ENCODE measurements at places on chromosomes 3 and 15.

- no peak for DNase-seq
These were observed 1710.1 kb downstream of the SI start for GRCh38 chr3:163368168-163368567.

- no peak for DNase-seq
These were observed 1.9 kb downstream of the GNAI2 start for GRCh38 chr3:50237754-50238548.

GRCh38 chr3:32316319-32316718 is 75.3 kb upstream of the CMTM7 start:
- DNase-seq, result no peak

DNA sequence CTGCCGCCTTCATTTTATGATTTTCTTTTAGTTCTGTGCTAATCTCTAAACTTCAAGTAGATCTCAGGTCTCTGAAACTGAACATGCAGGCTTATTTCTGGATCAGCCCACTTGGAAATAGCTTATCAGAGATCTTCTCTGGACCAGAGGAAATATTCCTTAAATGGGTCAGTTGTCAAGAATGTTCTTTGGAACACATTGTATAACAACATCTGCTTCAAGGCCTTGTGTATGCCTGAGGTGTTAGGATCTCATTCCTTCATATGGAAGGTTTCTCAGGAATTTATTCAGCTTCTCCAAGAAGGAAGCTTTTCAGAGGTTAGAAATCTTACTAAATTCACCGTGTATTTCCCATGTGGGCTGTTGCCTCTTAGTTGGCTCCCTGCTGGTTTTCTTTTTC is 47.4 kb downstream of the SYN2 start:
- DNase-seq, result no peak

GRCh38 chr3:5059782-5060181 is 62.3 kb upstream of the ARL8B start:
- no peak for DNase-seq

GRCh38 chr3:126852511-126852910 is 130.4 kb upstream of the PLXNA1 start:
- DNase-seq, result no peak

- no peak for DNase-seq
These were observed 465.8 kb upstream of the PROK2 start for GRCh38 chr3:72250725-72251124.

DNA sequence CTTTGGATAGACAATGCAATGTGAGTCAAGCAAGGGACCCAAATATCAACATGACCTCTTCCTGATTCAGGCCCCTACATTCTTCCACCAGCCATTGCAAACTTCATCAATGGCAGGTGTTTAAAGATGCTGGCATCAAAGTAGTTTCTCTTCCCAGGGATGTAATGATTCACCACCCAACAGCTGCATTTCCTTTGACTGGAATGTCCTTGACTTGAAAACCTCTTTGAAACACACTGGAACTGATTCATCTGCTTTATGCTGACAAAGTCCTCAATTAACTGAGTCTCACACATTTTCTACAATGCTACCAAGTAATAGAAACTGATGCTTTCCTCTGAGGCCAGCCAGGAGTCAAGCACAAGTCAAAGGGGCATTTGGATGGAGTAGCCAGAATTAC is 385.5 kb downstream of the GBE1 start:
- no peak for DNase-seq

GRCh38 chr15:65638681-65639089 is 16.9 kb downstream of the SLC24A1 start:
- no peak for DNase-seq

GRCh38 chr15:84647726-84648125 is 6.4 kb downstream of the WDR73 start:
- DNase-seq, result no peak

- DNase-seq, result no peak
These were observed 160.4 kb upstream of the SGO1 start for GRCh38 chr3:20346369-20346768.

DNA sequence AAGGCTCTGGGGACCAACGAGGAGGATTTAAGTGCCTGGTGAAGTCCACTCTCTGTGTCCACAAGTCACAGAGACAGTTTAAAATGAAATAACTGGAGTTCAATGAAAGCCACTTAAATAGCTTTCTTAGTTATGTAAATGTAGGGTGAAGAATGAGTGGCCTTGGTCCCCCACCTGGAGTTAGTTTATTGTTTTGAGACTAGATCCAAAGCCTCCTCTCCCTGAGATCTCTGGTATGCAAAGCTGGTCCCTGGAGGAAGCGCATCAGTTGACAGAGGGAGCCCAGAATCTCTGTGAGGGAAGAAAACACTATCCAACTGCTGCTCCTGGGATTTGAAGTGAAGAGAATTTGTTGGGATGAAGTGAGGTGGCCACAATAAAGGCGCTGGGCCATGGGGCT is 40.5 kb downstream of the EXOG start:
- no peak for DNase-seq

DNA sequence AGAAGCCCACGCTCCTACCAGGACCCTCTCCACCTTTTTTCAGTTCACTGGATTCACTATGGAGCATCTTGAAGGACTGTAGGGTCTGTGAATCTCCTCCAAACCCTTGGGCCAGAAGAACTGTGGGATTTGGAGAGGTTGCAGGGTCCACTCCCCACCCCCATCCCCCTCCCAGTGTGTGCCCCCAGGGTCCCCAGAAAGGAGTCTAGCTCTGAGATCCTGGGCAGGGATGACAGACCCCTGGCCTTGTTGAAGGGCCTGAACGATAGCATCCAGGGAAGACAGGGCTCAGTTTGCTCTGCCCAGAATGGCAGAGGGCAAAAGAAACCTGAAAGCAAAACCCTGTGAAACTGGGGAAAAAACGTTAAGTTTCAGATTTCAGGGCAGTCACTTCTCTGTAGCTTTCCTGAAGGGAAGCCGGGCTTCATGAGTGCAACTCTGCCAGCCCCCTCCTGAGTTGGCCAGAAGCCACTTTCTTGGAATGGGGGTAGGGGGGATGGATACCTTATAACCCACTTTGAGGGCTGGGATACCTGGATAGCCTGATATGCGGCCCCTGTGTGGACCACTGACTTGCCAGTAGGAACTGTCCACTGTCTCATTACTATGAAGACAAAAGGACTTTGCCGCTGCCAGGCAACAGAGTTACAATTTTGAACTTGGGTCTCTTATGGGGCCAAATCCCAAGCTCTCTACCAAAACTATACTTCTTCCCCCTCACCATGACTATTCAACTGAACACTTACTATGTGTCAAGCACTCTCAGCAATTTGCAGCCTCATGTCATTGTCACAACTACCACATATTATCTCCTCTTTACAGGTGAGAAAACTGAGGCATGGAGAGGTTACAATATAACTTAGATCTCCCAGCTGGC is 1.6 kb upstream of the CISH start:
- DNase-seq, result no peak

DNA sequence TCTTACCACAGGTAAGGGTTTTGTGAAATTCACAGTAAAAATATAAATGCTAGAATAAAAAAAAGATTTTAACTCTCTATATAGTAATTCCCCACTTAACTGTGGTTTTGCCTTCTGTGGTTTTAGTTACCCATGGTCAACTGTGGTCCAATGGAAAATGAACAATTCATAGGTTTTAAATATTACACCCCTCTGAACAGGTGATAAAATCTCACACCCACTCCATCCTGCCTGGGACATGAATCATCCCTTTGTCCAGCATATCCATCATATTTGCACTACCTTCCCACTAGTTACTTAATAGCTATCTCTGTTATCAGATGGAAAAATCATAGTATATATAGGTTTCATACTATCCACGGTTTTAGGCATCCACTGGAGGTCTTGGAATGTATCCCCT is 49.2 kb downstream of the HDGFL3 start:
- no peak for DNase-seq

DNA sequence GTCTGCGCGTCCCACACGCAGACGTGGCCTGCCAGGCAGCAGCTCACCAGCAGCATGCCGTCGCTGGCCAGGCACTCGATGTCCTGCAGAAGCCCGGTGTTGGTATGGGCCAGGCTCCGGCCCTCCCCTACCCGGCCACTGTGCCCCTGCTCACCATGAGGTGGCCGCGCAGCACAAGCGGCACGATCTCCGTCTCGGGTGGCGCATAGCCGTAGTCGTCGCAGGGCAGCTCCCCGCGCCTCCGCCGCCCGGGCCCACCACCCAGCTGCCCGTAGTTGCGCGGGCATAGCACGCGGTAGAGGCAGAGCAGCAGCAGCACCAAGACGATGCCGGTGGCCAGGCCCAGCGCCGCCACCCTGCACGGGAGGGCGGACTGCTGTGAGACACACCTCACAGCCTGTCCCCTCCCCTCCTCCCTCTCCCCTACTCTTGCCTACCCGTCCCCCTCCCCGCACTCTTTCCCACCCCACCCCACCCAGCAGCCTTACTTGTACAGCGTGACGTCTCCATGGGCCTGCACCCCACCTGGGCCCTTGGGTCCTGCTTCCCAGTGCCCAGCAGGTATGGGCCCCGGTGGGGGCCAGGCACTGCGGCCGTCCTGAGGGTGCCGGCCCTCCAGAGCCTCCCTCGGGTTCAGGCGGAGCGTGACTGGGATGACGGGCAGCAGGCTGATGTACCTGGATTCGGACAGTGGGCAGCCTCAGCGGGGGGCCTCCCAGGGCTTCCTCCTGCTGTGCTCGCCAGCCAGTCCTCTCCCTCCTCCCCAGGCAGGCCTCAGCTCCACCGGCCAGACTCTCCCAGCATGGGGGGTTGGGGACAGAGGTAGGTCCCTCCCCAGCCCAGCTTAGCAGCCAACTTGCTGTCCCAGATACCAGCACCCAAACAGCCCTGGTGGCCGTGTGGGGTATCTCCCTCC is 37.6 kb downstream of the PTPN23 start:
- no peak for DNase-seq

GRCh38 chr3:4838621-4839022 is 140.6 kb upstream of the BHLHE40 start:
- DNase-seq, result no peak

DNA sequence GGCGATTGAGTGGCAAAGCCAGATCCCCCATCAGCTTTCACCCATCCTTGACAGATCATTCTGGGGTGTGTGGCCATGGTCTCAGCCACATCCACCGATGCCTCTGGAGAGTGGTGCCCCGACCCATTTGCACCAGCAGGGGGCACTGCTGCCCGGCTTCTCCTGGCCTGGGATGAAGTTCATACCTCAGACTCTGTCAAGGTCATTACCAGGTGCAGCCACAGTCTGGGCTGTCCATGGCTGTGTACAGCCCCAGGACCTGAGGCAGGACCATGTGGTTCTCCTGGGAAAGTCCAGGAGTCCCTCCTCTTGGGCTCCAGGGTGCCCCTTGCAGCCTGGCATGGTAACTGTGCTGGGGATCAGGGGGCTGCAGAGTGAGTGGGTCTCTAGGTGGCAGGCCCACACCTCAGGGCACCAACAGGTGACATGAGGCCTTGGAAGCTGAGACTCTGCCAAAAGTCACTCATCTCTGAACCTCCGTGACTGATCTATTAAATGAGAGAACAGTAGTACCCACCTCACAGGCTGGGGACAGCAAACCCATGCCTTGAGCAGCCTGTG is 67.2 kb downstream of the CACNA2D2 start:
- no peak for DNase-seq

DNA sequence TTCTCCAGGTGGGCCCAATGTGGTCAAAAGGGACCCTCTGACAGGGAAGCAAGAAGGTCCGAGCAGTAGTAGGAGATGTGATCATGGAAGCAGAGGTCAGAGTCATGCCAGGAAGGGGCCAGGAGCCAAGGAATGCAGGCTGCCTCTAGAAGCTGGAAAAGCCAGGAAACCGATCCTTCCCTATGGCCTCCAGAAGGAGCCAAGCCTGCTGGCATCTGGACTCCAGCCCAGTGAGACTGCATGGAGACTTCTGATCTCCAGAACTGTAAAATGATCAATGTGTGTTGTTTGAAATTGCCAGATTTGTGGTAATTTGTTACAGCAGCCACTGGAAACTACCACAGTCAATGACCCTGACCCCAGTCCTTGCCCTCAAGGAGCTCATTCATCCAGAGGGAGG is 56.8 kb upstream of the SPATA12 start:
- DNase-seq, result no peak

GRCh38 chr3:45322616-45323015 is 65.8 kb upstream of the LARS2 start:
- no peak for DNase-seq

DNA sequence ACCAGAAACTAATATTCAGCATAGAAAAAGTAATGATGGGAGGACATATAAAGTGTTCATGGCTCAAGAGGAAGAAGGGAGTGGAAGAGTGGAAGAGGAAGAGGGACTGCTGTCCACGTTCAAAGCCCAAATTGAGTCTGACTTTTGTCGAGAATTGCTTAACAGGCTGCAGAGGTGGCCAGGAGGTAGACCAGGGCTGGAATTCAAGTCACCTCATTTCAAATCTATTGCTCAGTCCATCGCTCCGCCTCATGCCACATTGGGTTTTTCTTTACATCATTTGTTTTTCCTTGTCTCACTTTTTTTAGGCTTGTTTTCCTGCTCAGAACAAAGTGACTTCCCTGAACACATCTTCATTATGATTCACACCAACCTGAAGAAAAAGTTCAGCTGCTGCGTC is 97.0 kb downstream of the RPL39L start:
- no peak for DNase-seq

GRCh38 chr15:81981908-81982307 is 63.9 kb downstream of the MEX3B start:
- DNase-seq, result no peak

- no peak for DNase-seq
These were observed 6.0 kb downstream of the ADAMTS9 start for GRCh38 chr3:64681827-64682226.

- no peak for DNase-seq
These were observed 1.1 kb downstream of the GORASP1 start for GRCh38 chr3:39106281-39106811.

DNA sequence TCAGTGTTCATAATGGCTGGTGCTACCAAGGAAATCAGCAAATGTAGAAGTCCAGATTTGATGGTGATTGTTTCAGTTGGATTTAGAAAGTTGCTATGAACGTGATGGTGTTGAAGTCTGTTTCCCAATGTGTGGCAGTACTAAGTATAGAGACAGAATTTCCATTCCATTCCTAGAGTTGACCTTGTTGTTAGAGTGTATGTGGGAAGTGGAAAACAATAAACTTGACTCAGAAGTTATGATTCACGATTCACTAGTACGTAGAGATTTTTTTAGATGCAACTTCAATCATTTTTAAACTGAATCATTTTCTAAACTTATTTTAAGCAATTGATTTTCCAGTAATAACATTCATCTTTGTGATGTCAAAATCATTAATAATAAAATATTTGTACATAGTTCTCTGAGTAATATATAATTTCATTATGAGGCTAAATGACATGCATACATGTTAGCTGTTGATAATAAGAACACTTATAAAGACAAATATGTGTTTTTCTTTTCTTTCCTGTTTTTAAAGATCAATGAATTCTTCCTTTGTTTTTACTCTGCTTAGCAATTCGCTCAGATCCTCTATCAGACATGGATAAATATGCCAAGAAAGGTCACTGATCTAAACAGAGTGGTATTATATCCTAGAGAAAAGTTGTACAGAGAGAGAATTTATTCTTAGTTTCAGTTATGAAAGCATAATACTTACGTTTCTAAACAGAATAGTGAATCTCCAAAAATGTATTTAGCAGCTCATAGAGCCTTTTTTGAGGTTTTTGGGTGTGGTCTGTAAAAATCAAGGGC is 108.8 kb upstream of the GPR149 start:
- DNase-seq, result no peak

- no peak for DNase-seq
These were observed 181.7 kb upstream of the CADPS start for GRCh38 chr3:63056932-63057331.
